ENCODE measurements at places on chromosomes 7 and 10.

DNA sequence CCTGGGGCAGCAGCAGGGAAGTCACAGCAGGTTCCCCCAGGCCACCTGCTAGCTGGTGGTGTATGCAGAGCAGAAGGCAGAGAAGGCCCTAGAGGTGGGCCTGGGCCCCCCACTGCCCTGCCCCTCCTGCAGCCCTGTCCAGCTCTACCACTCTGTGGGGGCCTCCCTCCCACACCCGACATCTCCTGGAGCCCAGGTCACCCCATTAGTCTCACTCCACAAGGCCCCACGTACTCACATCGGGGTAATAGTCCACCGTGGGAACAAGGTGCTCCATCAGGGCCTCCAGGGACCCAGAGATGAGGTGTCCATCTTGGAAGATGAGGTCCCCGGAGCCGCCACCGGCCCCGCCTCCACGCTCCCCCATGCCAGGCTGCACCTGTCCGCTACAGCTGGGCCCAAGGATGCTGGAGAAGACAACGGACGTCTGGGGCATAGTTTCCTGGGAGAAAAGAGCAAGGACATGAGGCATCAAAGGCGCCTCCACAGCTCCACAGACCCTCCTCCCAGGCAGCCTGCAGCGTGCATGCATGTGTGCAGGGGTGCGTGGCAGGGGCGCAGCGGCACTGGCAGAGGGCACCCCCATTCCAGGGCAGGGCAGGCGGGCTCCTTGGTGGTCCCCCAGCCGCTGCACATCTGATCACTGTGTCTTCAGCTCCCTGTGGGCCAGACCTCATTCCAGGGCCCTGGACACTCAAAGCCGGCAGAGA lies 61.0 kb downstream of the RASGEF1A start:
- no peak for DNase-seq

DNA sequence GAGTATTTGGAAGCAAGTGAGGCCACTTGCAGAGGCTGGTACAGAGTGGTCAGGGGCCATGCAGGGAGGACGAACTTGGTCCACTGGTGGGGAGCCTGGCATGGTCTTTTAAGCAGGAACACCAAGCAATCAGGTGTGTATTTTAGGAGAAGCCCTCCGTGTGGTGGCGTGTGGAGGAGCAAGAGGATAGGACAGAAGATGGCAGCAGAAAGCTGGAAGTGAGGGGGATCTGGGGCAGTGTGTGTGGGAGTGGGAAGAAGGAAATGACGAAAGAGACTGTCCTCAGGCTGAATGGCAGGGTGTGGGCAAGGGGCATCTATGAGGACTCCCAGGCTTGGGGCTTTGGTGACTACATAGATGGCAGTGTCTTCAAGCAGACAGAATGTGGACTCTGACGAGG lies 51.2 kb downstream of the TEX36 start:
- no peak for DNase-seq

- DNase-seq, result no peak
Observed at GRCh38 chr7:39958038-39958437, 8.0 kb downstream of the CDK13 start.

- DNase-seq, result no peak
Observed at GRCh38 chr7:159120540-159120919, 24.1 kb downstream of the VIPR2 start.

DNA sequence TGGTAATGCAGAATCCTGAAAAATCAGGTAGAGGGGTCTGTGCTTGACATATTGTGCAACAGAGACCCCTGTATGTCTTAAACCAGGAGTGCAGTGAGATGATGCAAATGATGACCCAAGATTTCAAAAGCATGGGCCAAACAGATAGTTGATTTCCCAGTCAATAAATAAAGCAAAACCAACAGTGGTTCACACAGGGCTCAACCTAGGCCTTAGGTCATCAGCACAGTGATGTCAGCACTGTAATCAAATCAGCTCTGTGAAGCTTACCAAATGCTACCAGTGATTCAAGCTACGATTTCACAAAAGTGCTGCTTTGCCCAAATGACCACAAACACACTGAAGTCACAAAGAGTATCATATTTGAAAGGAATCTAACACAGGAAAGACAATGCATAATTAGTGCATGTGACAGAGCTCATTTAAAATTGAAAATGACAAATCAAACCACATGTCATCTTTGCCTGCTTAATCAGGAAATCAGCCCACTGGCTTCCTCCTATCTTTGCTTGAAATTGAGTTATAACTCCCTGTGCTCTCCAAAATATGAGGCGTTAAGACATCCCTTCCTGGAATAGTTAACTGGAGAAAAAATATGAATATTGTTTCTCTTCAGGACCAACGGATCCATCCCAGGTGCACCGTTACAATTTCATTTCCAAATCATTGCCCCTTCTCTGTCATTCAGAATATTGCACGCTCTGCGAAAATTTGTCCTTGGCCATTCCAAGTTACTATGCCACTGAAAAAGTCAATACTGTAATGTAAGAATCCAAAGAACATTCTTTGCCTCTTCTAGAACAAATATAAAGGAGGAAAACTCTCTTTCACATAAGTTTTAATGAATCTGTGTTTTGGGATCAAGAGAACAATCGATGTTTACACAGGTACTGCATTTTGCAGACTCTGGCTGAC lies 41.9 kb upstream of the ASL start:
- DNase-seq, result no peak

- DNase-seq, result no peak
Observed at GRCh38 chr10:103871006-103871405, 15.6 kb upstream of the SH3PXD2A start.

GRCh38 chr7:30649717-30650420 lies 32.4 kb downstream of the CRHR2 start:
- no peak for DNase-seq

DNA sequence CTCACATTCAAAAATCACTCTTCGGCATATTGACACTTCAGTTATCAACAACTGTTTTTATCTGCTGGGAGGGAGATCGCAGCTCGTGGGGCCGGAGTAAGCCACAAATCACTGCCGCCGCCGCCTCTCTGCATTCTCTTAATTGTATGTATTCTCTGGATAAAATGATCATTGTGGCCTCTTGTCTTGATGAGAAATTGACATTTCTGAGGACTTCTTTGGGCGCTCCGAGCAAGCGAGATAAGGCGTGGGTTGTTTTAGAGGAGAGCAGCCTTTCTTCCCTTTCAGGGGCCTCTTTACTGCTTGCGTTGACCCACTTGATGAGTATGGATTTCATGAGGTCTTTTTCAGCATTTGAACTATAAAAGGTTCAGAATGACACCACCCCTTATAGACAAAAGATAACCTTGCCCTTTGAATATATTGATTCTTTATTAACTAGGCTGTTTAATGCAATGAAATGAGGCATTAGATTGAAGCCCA lies 130.6 kb downstream of the EBF3 start:
- no peak for DNase-seq
